ENCODE measurements at places on chromosomes 5 and 9.

DNA sequence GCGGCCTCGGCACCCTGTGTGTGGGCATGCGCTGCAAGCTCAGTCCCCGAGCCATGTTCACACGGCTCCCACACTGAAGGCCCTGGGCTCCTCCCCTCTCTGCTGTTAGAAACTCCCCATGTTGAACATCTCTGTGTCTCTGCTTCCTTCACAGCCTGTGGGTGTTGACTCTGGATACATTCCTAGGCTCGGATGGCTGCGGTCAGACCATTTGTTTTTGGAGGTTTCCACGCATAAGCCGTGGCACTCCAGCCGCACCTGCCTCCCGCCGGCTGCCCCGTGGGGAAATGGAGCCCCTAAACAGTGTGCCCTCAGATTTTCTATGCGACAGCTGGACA, 31.2 kb upstream of the LRRC14B start:
- DNase-seq = no peak

GRCh38 chr5:103919506-103919905, 356.9 kb upstream of the NUDT12 start:
- no peak for DNase-seq

DNA sequence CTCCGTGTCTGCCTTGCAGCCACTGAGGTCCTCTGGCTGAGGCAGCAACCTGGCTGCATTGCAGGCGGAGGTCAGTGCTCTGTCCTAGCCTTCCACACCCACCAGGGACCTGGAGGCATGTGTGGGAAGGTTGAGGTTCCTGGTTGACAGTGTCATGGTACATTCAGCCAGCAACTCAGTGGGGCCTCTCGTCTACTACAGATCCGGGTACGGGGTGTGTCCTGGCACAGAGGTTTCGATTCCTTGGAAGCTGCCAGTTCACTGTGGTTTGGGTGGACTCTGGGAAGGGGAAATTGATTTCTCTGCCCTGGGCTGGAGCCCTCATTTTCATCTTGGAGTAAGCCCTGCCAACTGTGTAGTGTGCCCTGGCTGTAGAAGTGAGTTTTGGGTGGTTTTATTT, 45.1 kb downstream of the PDE8B start:
- DNase-seq = no peak

DNA sequence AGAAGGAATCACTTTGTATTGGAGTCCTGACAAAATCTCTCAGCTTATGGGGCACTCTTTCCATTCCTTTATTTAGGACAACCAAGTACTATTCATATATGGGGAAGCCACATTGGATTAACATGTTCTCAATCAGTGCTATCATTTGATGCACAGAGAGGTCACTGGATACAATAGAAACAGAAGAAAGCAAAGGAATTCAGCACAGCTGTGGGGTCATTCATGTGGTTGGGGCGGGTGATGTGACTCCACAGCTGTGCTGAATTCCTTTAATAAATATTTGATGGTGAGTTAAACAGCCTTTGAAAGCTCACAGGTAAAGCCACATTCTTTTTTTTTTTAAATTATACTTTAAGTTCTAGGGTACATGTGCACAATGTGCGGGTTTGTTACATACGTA, 854 bp upstream of the TEX48 start:
- no peak for DNase-seq

DNA sequence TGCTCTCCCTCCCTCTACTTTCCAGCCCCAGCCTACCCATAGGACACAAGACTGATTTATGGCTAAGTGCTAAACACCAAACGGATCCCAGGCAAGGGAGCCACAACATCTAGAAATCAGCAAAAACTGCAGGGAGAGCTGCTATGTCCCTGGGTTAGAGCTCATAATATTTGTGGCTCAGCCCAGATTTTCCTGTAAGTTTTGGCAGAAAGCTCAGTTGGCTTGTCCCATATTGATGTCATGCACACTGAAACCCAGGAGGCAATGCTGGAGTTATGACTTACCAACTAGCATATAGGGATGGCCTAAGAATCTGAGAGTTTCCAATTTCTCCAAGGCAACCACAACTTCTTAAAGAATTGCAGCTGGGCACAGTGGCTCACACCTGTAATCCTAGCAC, 44.7 kb upstream of the MYOT start:
- no peak for DNase-seq

DNA sequence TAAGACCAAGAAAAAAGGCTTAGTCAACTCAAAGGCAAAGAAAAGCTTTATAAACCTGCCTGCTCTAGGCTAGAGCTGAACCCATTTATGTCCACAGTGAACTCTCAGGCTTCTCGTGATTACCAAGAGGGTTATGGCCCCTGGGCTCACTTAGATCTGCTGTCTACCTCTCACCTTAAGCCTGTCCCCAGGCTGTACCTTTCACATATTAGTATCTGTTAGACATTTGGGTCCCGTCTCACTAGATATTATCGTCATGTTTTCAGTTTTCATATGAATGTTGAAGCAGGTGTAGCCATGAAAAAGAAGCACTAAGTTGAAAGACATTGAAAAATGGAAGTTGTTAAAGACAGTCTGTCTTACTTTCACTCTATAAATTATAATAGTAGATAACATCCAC, 75.2 kb upstream of the COX7C start:
- no peak for DNase-seq

DNA sequence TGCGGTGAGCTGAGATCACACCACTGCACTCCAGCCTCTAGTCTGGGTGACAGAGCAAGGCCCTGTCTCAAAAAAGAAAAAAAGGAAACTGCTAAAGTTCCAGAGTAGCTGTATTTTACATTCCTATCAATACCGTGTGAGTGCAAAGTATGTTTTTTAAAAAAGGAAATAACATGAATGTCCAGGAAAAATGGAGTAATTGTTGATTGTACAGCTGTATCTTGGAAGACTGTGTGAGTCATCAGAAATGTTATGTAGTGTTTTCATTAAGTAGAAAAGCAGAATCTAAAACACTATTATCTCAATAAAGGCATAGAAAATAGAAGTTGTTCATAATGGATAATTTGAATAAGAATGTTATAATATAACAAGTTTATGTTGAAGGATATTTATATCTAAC, 53.9 kb downstream of the ZCCHC7 start:
- DNase-seq = no peak

DNA sequence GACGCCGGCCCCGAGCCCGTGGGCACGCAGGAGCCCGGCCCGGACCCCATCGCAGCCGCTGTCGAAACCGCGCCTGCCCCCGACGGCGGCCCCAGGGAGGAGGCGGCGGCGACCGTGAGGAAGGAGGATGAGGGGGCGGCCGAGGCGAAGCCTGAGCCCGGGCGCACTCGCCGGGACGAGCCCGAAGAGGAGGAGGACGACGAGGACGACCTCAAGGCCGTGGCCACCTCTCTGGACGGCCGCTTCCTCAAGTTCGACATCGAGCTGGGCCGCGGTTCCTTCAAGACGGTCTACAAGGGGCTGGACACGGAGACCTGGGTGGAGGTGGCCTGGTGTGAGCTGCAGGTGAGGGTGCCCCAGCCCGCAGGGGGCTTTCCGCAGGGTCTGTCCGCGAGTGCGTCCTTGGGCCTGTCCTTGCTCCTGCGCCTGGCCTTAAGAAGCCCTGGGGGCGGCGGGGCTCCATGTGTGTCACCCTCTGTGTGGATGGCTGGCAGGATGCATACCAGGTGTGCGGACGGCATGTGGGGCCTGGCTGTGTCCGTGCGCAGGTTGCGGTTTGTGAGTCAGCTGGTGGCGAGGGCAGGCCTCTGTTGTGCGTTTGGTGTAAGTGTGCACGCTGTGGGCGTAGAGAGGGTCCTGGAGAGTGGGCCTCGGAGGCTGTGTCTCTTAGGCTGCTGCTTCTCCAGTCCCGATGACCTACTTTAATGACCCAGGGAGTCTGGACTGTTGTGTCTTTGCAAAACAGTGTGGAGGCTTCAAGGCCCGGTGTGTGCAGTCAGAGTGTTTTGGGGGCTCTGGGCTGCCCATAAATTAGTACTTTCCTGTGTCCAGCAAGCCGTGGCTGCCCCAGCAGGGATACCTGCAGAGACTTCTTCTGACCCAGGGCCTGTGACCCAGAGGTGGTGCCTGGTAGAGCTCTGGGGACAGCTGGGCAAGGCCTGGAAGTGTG, 1.6 kb downstream of the WNK2 start:
- no peak for DNase-seq

- DNase-seq = no peak
Measured at GRCh38 chr9:96655198-96655851, at the start of gene PRXL2C. TSS of gene PRXL2C (minus strand) at chr9:96655317. CDS start at chr9:96655281, 36 bp downstream.

- no peak for DNase-seq
Measured at GRCh38 chr5:115372146-115372545, 75.7 kb upstream of the CCDC112 start.

DNA sequence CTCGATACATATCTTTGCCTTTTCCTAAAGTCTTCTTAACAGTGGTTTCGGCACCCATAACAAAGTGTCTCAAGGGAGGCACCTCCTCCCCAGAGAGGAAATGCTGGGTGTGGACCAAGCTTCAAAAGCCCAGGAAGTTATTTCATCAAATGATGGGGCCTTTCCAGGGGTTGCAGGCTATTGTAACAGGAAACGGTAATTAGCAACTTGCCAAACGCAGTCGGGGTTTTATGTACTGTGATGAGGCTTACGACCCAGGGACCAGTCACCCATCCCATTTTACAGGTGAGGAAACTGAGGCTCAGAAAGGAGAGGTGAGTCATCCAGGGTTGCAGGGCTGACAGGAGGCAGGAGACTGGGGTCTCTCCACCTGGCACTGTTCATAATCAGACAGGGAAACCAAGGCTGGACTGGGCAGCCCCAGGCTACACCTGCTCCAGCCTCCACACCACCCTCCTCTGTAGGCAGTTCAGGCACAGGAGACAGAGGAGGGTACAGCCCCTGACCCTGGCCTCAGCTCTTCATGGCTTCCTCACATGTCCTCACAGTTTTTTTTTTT, 30.0 kb upstream of the SUSD3 start:
- no peak for DNase-seq

GRCh38 chr5:98770209-98770910, 3.1 kb upstream of the RGMB start:
- no peak for DNase-seq

- no peak for DNase-seq
Measured at GRCh38 chr9:92642564-92642963, 27.4 kb downstream of the IPPK start.

- no peak for DNase-seq
Measured at GRCh38 chr5:98791001-98791519, 17.6 kb downstream of the RGMB start.

GRCh38 chr5:179504191-179504590, 46.2 kb upstream of the RUFY1 start:
- DNase-seq = no peak

GRCh38 chr9:114482593-114482992, 22.7 kb downstream of the WHRN start:
- DNase-seq = no peak

DNA sequence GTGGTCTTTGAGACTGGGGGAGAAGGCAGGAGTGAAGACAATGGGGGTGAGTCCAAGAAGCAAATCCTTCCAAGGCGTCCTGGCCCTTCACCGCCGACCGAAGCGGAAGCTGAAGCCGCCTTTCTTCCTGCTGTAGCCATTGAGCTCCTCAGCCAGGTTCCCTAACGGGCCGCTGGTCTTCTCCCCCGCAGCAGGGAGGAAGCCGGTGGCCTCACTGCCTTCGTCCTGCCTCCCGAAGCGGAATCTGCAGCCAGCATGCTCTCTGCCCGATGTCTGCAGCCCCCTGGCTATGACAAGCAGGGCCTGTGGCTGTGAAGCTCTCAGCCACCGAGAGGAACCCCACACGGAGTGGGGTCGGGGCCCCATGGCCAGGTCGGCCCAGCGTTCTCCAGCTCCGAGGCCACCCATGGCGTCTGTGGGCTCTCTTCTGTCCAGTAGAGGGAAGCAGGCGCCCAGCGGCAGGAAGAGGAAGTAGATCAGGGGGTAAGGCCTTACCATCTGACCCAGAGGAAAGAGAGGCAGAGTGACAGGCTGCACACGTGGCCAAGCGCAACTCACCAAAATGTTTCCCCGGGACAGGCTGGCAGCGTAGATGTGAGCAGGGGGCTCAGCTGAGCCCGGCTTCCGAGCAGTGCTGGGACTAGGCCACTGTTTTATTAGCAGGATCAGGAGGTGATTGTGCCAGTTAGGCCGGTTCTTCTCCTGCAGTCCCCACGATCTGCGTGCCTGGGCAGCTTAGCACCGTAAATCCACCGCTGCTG, 3.1 kb downstream of the QRFP start:
- no peak for DNase-seq

GRCh38 chr5:16733331-16734006, 116.7 kb upstream of the RETREG1 start:
- DNase-seq = no peak

GRCh38 chr9:135320943-135321342, 158.6 kb upstream of the PPP1R26 start:
- DNase-seq = no peak

GRCh38 chr9:89802781-89803355, 198.1 kb downstream of the GADD45G start:
- no peak for DNase-seq

- DNase-seq = no peak
Measured at GRCh38 chr5:68129364-68129763, 86.2 kb upstream of the PIK3R1 start.

DNA sequence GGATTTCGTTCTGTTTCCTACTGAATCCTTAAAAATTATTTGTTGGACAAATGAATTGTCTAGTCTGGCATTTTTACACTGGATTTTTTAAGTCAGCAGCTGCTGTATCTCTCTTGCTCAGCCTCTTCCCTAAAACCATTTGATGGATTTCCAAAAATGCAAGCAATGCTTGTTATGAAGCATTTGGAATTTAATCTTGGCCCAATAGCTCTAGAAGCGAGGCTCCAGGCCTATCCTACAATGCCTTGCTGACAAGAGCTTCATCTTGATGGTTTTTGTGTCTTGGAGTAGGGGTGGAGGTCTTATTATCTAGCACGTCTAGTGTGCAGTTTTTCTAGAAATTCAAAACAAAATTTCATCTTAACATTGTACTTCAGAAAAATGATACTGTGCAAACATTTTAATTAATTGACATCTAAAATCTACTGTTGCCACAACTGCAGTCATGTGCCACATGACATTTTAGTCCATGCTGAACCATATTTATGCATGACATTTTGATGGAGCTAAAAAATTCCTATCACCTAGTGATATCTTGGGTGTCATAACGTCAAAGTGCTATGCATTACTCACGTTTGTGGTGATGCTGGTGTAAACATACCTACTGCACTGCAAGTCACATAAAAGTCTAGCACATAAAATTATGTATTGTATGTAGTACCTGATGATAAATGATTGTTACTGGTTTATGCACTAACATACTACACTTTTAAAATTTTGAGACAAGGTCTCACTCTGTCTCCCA, 5.9 kb upstream of the RAD23B start:
- DNase-seq = no peak

- no peak for DNase-seq
Measured at GRCh38 chr9:81724242-81724889, 35.0 kb upstream of the TLE1 start.

- DNase-seq = no peak
Measured at GRCh38 chr9:17082343-17083064, 52.3 kb upstream of the CNTLN start.

- no peak for DNase-seq
Measured at GRCh38 chr9:61667559-61668121, 477.8 kb downstream of the SPATA31A7 start.

DNA sequence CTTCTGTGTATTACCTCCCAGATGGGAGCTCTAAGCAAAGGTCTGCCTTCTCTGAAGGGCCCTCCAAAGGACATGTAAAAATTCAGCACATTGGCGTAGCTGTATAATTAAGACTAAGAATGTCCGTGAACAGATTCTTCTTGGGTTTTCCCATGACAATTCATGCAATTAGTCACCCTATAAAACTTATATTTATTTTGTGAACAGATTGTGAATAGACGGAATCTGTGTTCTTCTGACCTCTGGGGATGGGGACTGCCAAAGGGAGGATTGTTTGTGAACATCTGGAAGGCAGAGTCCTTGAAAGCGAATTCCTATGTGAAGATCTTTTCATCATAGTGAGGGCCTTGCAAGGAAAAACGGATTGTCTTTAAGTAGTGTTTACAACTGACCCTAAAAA, 111.3 kb downstream of the EGFLAM start:
- no peak for DNase-seq
